ENCODE measurements at places on chromosomes 1 and 21. TPM values are rescaled to one million over a fixed set of nuclear protein-coding genes. Genes with fewer than 3 reads are reported as not detected.

Gene TRIM58
- total RNA-seq: 0.19 TPM

Gene RGS18
- total RNA-seq: 0.43 TPM

Gene ZNF593OS
- not detected for total RNA-seq

Gene PGLYRP3
- not detected for total RNA-seq

Gene ARHGEF10L
- not detected for total RNA-seq

Gene CATSPERE
- 0.53 TPM for total RNA-seq

Gene LINGO4
- total RNA-seq: 1.3 TPM

Gene PRKCZ
- 24.7 TPM for total RNA-seq
